ENCODE measurements at places on chromosomes 11 and 22. TPM values are rescaled to one million over a fixed set of nuclear protein-coding genes. Genes with fewer than 3 reads are reported as not detected.

ELF5 gene
- total RNA-seq = not detected

ABCC8 gene
- total RNA-seq = not detected

SCUBE1 gene
- total RNA-seq = not detected

TPBGL gene
- total RNA-seq = 0.07 TPM

KRTAP5-8 gene
- not detected for total RNA-seq

MAJIN gene
- 0.21 TPM for total RNA-seq

CHRM1 gene
- total RNA-seq = not detected

OSM gene
- total RNA-seq = 39.6 TPM

GRCh38 chr11:22800482-22800881 lies 29.1 kb downstream of the SVIP start:
- DNase-seq = no peak
- no peak overlapping the region for H3K4me3 ChIP-seq
- H3K27ac ChIP-seq = no peak overlapping the region
- H3K4me1 ChIP-seq = no peaks in the 10 kb centered on the region
- H3K36me3 ChIP-seq = no peaks in the 10 kb centered on the region

- no peak overlapping the region for H3K27ac ChIP-seq
- H3K4me3 ChIP-seq = no peak overlapping the region
- no peaks in the 10 kb centered on the region for H3K36me3 ChIP-seq
- no peak for DNase-seq
Measured at GRCh38 chr22:37981282-37982011, 2.9 kb downstream of the SOX10 start.

- no peak overlapping the region for H3K4me3 ChIP-seq
- DNase-seq = no peak
- H3K4me1 ChIP-seq = no peaks in the 10 kb centered on the region
Measured at GRCh38 chr11:15291885-15292284, 177.2 kb downstream of the INSC start.

DNA sequence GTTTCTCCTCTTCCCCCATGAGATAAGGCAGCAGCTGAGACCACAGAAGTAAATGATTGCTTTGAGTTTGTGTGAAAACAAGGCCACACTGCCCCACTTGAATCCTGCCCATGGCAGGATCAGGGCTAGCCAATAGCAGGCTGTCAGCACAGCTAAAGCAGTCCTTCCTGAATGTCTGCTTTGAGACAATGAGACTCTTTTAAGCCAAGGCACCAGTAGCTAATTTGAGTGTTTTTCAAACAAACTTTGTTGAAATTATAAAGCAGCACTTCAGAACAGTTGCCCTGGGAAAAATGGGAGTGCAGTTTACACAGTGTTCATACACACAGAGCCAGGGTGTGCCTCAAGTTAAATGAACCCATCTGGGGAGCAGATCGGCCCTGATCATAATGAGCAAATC lies 103.5 kb upstream of the OR5AK2 start:
- no peak overlapping the region for H3K27ac ChIP-seq
- no peaks in the 10 kb centered on the region for H3K27me3 ChIP-seq
- H3K4me1 ChIP-seq = no peaks in the 10 kb centered on the region
- DNase-seq = no peak
- H3K36me3 ChIP-seq = no peaks in the 10 kb centered on the region

GRCh38 chr11:46983598-46983997 lies 47.0 kb downstream of the CSTPP1 start:
- H3K4me3 ChIP-seq = no peak overlapping the region
- H3K36me3 ChIP-seq = peaks cover 7% of the 10 kb centered on the region
- peaks cover 9% of the 10 kb centered on the region for H3K4me1 ChIP-seq
- H3K27me3 ChIP-seq = no peaks in the 10 kb centered on the region
- no peak overlapping the region for H3K27ac ChIP-seq
- no peak for DNase-seq

GRCh38 chr11:83533166-83533565 lies 247.0 kb upstream of the CCDC90B start:
- H3K4me3 ChIP-seq = no peak overlapping the region
- no peak overlapping the region for H3K27ac ChIP-seq
- H3K36me3 ChIP-seq = no peaks in the 10 kb centered on the region
- no peaks in the 10 kb centered on the region for H3K4me1 ChIP-seq
- H3K27me3 ChIP-seq = peaks cover 3% of the 10 kb centered on the region
- no peak for DNase-seq

- no peaks in the 10 kb centered on the region for H3K36me3 ChIP-seq
- H3K4me1 ChIP-seq = peaks cover 10% of the 10 kb centered on the region
- H3K27me3 ChIP-seq = peaks cover 1% of the 10 kb centered on the region
Measured at GRCh38 chr11:77450227-77450626, 23.7 kb downstream of the PAK1 start.

- no peak for DNase-seq
- no peak overlapping the region for H3K4me3 ChIP-seq
- H3K4me1 ChIP-seq = peaks cover 21% of the 10 kb centered on the region
- H3K27me3 ChIP-seq = no peaks in the 10 kb centered on the region
- H3K27ac ChIP-seq = no peak overlapping the region
Measured at GRCh38 chr22:46795845-46796565, 33.6 kb downstream of the TBC1D22A start.

GRCh38 chr11:91773090-91773489 lies 451.5 kb upstream of the FAT3 start:
- no peak overlapping the region for H3K4me3 ChIP-seq
- H3K36me3 ChIP-seq = no peaks in the 10 kb centered on the region
- no peak for DNase-seq
- no peaks in the 10 kb centered on the region for H3K27me3 ChIP-seq
- H3K27ac ChIP-seq = no peak overlapping the region
- no peaks in the 10 kb centered on the region for H3K4me1 ChIP-seq

GRCh38 chr11:11148104-11148509 lies 204.9 kb downstream of the CSNK2A3 start:
- H3K36me3 ChIP-seq = no peaks in the 10 kb centered on the region
- H3K4me3 ChIP-seq = no peak overlapping the region
- peak; percentile 58 for DNase-seq
- no peaks in the 10 kb centered on the region for H3K27me3 ChIP-seq
- no peak overlapping the region for H3K27ac ChIP-seq

Measured in activated CD4-positive, alpha-beta memory T cell treated with anti-CD3 and anti-CD28 coated beads for 36 hours (primary cell).